Spleen (tissue), 13 donors: ENCODE measurements at places on chromosomes 1 and 21. TPM values are rescaled to one million over a fixed set of nuclear protein-coding genes. Genes with fewer than 3 reads are reported as not detected.

DNA sequence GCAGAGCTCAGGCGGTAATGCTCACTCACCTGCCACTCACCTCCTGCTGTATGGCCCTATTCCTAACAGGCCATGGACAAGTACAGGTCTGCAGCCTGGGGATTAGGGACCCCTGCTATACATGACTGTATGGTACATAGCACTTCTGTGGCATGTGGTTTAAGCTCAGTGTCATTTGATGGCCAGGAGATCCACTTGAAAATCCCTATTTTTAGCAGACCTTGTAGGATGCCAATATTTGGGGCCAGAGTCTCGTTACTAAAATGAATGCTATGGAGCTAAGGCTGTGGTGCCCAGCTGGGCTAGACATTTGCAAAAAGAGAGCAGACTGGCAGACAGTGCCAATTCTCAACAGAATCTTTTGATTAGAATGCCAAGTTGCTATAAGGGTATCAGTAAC is 1.7 kb upstream of the ANGPTL7 start:
- DNase-seq = no peak
- H3K4me1 ChIP-seq = no peaks in the 10 kb centered on the region
- no peaks in the 10 kb centered on the region for H3K36me3 ChIP-seq

DNA sequence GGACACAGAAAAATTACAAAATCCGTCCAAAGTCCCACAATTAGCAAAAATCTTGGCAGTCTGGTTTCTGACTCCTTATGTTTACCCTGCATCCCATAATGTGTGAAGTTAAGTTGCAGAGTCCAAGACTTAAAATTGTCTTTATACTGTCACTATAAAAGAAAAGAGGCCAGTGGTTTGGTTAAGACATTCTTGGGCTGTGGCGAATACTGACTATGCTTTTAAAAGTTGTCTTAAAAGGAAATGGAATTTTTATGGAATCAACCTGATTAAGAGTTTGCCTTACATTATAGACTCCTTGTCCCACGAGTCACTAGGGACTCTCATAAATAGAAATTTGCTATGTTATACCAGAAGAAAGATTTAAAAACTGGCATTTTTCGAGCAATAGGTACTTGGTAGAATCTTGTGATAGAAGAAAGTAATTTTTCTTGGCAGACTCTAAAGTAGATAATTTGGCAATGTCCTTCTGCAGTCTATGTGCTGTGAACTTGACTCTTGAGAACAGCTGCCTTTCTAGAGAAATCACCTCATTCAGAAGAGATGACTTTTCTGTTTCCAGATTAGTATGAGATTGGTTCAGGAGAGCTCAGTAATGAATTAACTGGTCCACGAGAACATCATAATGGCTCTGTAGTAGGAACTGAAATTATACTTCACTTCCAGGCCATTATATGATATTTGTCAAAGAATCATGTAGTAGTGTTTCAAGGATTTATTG is 31.8 kb downstream of the NTNG1 start:
- no peaks in the 10 kb centered on the region for H3K36me3 ChIP-seq
- H3K4me3 ChIP-seq = no peak overlapping the region
- no peaks in the 10 kb centered on the region for H3K4me1 ChIP-seq
- no peak for DNase-seq

GRCh38 chr1:29649189-29650040 is 413.1 kb downstream of the PTPRU start:
- H3K4me3 ChIP-seq = no peak overlapping the region
- H3K4me1 ChIP-seq = no peaks in the 10 kb centered on the region
- no peaks in the 10 kb centered on the region for H3K27me3 ChIP-seq
- no peak for DNase-seq

Gene PALMD
- total RNA-seq = 7.9 TPM

Gene CHI3L1
- total RNA-seq = 7.1 TPM

Gene ETNK2
- 20.8 TPM for total RNA-seq

DNA sequence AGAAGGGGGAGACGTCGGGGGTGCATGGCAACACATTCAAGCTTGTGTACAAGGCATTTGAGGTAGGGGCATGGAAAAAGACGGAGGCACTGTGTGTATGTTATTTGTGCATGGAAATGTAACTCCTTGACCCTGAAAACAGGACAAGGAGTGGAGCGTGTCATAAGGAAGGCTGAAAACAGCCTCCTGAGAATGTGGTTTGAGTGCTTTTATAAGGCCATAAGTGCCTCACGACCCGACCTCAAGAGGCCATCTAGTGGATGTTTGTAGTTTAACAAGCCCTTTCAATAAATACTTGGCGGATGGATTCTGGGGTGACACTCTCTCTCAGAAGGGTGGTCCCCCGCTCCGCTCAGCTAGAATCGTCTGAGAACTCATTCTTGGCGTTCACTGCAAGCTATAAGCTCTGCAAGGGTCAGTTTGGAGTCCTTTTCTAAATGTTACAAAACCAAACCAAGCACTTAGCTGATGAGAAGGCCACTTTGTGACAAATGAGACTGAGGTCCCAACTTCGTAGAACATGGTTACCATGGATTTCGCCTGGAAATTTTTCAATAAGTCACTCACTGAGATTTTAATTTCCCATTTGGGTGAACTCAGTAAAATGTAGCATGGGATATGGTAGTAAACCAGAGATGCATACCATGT is 38.8 kb upstream of the CLCA4 start:
- no peak overlapping the region for H3K27ac ChIP-seq
- H3K36me3 ChIP-seq = no peaks in the 10 kb centered on the region
- no peak for DNase-seq

GRCh38 chr1:169511316-169512005 is 25.7 kb upstream of the SLC19A2 start:
- no peak overlapping the region for H3K4me3 ChIP-seq
- H3K27me3 ChIP-seq = no peaks in the 10 kb centered on the region
- H3K27ac ChIP-seq = no peak overlapping the region
- no peaks in the 10 kb centered on the region for H3K36me3 ChIP-seq

Gene POU3F1
- total RNA-seq = 0.60 TPM

Gene SLAMF9
- total RNA-seq = 0.89 TPM

DNA sequence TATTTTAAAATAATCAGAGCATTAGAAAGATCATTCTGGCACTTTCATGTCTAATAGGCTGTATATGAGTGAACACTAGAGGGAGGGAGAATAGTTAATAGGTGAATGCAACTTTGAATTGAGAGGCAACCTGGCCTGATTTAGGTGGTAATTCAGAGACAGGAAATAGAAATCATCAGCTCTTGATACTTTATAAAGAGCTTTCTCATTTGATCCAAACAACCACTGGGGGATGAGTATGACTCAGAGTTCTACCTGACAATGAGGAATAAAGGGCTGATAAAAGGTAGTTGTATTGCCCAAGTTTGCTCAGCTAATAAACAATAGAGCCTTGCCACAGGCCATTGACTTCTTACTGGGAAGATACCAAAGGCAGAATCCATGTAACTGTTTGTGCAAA is 5.2 kb upstream of the FAM89A start:
- H3K4me1 ChIP-seq = peaks cover 20% of the 10 kb centered on the region
- no peak overlapping the region for H3K4me3 ChIP-seq
- H3K36me3 ChIP-seq = no peaks in the 10 kb centered on the region
- DNase-seq = no peak

Gene EFNA3
- 2.9 TPM for total RNA-seq
